Mesendoderm (in vitro differentiated cells): ENCODE measurements at places on chromosomes 11 and 22.
A peak's percentile ranks its signal among the peaks of the same experiment; 100 is the strongest.

- no peak for DNase-seq
Observed at GRCh38 chr11:35539256-35539655, 13.8 kb upstream of the PAMR1 start.

DNA sequence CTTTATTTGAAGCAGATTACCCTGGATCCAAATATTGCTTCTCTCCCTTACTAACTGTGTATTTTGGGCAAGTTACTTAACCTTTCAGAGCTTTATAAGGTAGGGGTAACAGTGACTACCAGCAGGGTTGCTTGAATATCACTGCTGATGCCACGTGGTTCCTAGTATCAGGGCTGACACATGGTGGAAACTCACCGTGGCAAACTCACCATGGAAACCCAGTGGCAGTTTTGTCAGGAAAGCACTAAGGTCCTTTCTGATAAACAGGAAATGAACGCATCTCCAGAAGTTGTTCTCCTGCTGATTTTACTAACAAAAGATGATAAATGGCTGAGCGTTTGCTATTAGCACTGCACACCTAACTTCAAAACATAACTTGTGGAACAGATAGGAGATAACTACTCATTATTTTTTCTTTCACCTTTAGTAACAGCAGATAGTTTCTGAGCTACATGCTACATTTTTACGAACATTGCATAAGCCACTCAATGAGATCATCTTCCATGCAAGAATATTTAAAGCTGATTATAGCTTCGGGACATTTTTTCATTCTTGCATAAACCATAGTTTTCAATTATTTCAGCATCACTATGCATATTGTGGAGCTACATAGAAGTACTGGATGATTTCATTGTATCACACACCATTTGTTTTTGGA is 59.7 kb upstream of the RAG2 start:
- no peak for DNase-seq

- DNase-seq, result no peak
Observed at GRCh38 chr11:74460065-74460464, 7.3 kb downstream of the KCNE3 start.

DNA sequence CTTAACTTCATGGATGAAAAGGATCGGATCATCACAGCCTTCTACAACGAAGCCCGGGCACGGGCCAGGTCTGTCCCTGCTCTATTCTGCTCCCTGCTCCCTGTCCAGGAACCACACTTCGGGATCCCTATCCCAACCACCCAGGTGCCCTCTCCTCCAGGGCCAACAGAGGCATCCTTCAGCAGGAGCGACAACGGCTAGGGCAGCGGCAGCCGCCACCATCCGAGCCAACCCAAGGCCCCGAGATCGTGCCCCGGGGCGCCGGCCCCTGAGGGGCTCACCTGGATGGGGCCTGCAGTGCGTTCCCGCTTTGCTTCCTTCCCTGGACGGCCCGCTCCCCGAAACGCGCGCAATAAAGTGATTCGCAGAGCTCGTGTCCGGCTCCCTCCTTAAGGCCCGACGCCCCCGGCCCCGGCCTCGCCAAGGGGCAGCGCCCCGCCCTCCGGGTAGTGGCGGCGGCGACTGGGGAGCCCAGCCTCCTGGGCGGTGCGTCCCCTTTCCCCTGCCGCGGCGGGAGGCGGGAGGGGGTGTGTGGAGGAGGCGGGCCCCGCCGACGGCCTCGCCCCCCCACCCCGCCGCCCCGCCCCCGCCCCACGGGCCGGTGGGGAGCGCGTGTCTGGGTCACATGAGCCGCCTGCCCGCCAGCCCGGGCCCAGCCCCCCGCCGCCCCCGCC is at the start of gene VEGFB:
TSS of gene VEGFB (plus strand) at position 672 of the 674 bp plus-strand sequence. CDS start 250 bp downstream, outside the sequence.
- DNase-seq, result no peak

- no peak for DNase-seq
Observed at GRCh38 chr11:95324826-95325225, 93.8 kb upstream of the SESN3 start.

DNA sequence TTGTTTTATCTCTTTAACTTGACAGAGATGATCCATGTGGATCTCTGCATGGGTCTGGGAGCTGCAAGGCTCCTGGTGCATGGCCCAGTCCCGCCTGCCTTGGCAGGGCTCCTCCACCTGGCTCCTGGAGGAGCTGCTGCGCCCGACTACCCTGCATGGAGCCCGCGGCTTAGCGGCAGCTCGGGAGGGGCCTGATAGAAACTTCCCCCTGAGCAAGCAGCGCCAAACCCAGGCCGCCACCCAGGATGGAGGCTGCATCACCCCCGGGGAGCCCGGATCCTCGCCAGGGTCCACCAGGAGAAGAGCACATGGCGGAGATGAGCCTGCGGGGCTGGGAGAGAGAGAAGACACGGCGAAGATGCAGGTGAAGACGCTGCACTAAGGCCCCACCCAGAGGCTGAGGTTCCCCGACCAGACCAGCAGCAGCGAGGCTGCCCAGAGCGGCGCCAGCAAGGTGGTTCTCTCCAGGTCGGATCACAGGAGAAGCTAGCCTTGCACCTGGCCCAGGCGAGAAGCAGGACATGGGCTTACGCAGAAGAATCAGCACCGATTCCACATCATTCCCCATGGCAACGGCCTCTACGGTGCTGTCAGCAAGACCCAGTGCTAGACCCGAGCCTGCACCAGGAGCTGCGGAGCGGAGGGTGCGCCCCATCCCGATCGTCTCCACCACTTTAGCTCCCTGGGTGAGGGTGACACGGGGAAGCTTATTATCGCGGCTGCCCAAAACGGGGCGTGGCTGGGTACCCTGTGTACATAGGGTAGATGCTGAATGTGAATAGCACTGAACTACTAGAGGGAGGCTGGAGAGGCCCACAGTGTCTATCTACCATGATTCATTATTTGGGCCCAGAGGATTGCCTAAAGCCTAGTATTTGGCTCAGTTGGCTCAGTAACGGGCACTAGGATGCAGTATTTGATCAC is 41.3 kb upstream of the VPREB1 start:
- no peak for DNase-seq

- peak; percentile 41 for DNase-seq
Observed at GRCh38 chr11:108734956-108735559, 70.2 kb downstream of the DDX10 start.

- no peak for DNase-seq
Observed at GRCh38 chr11:70063555-70063954, 14.6 kb upstream of the ANO1 start.

GRCh38 chr11:80486678-80487077 is 1045.8 kb upstream of the TENM4 start:
- no peak for DNase-seq

GRCh38 chr11:10600570-10601248 is 32.2 kb upstream of the LYVE1 start:
- DNase-seq, result no peak

DNA sequence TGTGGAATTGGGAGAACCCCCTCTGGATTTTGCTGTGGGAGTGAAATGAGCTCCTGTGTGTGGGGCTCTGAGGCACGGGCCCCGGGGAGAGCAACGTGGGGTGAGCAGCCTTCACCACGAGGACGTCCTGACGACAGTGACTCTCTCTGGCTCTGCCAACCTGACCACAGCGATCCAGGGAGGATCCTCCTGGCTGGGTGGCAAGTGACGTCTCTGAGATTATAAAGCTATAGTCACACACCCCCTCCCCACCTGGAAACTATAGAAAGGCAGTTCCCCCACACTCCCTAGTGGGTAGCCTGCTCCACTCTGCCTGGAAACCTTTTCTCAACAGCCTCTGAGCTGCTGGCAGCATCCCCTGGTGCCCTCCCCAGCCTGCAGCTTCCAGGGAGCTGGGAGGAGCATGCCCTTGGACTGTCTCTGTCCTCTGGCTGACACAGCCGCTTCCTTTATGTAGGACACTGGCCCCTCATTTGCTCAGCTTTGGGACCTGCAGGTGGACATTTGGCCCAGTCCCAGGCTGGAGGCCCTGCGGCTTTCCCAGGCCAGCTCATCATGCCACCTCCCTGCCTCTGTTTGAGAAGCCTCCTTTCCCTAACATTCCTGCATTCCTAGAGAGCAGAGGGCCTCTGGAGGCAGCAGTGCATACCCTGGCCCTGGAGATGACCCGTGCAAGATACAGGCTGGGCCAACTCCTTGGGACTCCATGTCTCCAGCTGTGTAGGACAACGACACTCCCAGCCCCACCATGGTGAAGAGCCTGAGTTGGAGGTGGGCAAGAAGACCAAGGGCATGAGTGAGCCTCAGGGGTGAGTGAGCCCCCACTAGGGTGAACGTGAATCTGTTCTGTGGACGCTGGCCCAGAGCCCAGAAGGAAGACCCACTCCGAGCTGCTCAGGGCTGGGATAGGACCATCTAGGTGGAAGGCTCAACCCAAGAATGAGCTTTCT is 314.0 kb downstream of the NTM start:
- peak; percentile 45 for DNase-seq

DNA sequence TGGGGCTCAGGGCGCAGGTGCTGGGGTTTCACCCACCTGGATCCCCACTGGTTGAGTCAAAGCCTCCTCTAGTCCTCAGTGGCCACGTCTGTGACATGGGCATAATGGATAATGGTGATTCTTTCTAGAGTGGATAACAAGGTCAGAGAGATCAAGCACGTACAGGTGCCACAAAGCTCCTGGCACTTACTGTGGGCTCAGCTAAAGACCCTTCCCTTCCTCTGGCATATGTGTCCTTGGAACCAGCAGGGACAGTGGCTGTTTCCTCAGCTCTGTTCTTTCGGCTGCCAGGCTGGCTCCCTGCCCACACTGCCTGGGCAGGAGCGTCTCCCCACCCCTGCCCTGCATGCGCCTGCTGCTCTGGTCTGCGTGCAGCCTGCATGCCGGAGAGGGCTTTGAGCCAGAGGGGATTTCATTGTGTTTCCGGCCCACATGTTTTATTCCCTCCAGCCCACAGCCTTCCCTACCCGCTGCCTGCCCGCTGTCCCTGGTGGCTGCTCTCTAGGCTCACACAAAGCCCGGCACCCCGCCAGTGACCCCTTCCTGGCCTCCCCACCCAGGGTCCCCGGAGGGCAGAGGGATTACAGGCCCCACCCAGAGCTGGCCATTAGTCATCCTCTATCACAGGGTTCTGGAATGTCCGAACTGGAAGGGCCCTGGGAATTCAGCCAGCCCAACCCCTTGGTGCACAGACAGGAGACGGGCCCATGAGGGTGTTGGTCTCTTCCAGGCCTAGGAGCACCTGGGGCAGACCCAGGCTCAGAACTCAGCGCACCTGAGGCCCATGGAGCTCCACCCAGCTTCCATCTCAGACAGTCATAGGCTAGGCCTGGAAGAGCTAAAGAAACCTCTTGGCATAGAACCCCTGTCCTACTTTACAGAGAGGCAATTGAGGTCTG is 55.3 kb upstream of the GCAT start:
- DNase-seq, result peak; percentile 73
